Articular chondrocyte of knee joint (primary cell): ENCODE measurements at places on chromosomes 12 and 14. TPM values are rescaled to one million over a fixed set of nuclear protein-coding genes. Genes with fewer than 3 reads are reported as not detected.

Gene SAV1
- 47.6 and 57.5 TPM in 2 replicates for total RNA-seq

Gene PRIMA1
- 0.65 and 1.0 TPM in 2 replicates for total RNA-seq

Gene FGF23
- not detected in 2 replicates for total RNA-seq

Gene SMAGP
- total RNA-seq: 7.4 and 9.3 TPM in 2 replicates

Gene JKAMP
- total RNA-seq: 104 and 123 TPM in 2 replicates

Gene CTSG
- not detected in 2 replicates for total RNA-seq

Gene SIRT4
- 1.0 and 1.8 TPM in 2 replicates for total RNA-seq

Gene ZNF839
- 8.9 and 9.3 TPM in 2 replicates for total RNA-seq

Gene FOXM1
- total RNA-seq: 14.8 and 17.6 TPM in 2 replicates

Gene TCL1A
- not detected in 2 replicates for total RNA-seq

Gene RTL1
- not detected in 2 replicates for total RNA-seq

Gene RASSF3
- 5.1 and 10.8 TPM in 2 replicates for total RNA-seq

Gene RNASE1
- total RNA-seq: 1.1 TPM in 1 of 2 replicates, not detected in the other

Gene PIWIL1
- not detected in 2 replicates for total RNA-seq

Gene COX8C
- total RNA-seq: not detected in 2 replicates

Gene DLGAP5
- 21.4 and 27.6 TPM in 2 replicates for total RNA-seq

Gene MEG3
- total RNA-seq: 400 and 501 TPM in 2 replicates

Gene TM9SF1
- 71.9 and 83.6 TPM in 2 replicates for total RNA-seq

Gene KLHL33
- total RNA-seq: 0.13 and 0.22 TPM in 2 replicates

Gene MUCL1
- not detected in 2 replicates for total RNA-seq

Gene OAS2
- total RNA-seq: 7.8 and 8.4 TPM in 2 replicates

Gene KCNH3
- under 0.01 TPM in 2 replicates for total RNA-seq

Gene TOGARAM1
- 26.3 and 26.8 TPM in 2 replicates for total RNA-seq

Gene TSPAN9
- total RNA-seq: 14.4 and 16.6 TPM in 2 replicates

Gene ZC3H10
- total RNA-seq: 5.7 and 7.4 TPM in 2 replicates

Gene PNP
- total RNA-seq: 30.3 and 38.5 TPM in 2 replicates

Gene KRT83
- not detected in 2 replicates for total RNA-seq

Gene E2F7
- 1.2 and 3.1 TPM in 2 replicates for total RNA-seq

Gene HOXC12
- total RNA-seq: not detected in 2 replicates
